HL-60 (cell line): ENCODE measurements at places on chromosomes 4 and X.

DNA sequence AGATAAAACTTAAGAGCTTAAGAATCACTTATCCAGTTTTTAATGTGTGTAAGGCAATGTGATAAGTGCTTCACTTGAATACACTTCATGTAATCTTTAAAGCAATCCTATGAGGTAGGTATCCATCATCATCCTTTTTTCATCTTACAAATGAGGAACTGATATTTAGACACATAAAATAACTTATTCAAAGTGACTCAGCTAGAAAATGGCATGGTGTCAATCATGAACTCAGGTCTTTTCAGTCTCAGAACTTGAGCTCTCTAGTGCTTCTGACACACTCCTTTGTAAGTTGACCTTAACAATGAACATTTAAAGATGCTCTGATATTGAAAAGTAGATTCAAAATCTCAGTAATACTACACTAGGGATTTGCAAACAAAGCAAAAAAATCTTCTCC lies 224.8 kb upstream of the TEX13C start:
- no peak for DNase-seq

DNA sequence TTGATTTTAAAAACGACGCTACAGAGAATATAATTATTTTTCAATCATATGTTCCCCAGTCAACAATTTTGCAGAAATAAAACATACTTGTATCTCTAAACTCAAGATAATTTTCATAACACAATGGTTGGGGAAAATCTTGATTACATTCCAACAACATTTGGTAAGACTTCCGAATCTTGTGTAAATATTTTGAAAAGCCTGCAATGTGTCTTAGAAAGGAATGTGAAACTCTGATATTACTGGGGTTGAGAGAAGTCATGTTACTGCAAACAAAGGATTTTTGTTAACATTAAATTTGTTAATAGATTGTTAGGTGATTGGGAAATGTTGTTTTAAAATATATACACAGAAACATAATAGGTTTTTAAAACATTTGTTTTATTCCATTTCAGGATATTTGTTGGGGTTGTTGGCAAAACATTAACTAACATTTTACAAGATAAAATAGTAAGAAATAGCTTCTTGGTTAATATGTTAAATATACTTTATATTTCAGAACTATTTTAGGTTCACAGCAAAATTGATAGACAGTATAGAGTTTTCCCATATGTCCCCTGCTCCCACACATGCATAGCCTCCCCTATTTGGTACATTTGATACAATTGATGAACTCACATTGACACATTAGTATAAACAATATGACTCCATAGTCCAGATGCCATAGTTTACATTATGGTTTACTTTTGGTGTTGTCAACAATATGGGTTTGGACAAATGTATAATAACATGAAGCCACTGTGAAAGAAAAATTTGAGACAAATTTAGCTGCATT lies 218.6 kb upstream of the FAM47A start:
- DNase-seq, result no peak

GRCh38 chr4:118917582-118917981 lies 28.9 kb downstream of the SYNPO2 start:
- DNase-seq, result no peak

DNA sequence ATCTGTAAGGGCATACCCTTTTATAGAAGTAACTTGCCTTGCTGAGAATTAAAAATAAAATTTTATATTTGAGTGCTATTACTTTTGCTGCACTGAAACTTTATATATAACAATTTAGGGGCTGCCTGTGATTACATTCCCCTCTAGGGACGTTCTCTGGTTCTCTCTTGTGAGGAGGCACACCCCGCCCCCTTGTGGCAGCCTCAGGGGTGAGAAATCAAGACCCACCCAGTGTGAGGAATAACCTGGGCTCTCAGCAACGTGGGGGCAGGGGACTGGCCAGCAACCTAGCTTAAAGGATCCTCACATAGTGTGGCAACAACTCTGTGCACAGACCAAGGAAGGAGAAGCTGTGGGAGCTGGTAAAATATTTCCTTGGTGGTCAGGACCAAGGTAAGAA lies 43.7 kb downstream of the MAGEA9 start:
- peak; percentile 5 for DNase-seq

DNA sequence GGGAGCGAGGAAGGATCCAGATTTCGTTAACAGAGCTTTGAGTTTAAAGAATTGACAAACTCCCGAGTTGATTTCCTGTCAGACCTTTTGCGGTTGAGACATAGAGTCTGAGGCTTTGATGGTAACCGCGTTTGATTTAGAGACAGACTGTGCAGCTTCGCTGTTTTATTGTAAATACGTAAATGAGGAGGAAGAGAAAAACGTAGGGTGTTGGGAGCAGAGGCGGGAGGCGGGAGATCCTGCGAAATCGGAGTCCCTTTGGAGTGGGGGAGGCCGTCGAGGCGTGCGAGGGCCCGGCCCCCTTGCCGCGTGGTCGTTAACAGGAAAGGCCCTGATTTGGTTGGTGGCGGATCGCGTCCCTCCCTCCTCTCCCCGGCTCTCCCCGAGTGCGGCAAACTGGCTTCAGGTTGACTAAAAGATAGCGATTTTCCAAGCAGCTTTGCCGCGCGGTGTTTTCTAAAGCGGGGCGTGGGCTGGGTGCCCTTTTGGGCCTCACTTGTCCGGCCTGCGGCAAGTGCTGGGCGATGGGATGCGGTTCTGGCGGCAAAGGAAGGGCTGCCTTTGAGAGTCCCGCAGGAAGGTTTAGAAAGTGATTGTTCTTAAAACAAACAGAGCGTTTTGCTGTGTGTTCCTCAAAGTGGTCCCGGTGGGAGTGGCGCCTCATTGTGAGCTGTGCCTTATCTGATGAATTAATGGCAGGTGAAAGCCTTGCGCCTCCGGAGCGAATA lies 857 bp downstream of the SCML1 start:
- DNase-seq, result no peak

DNA sequence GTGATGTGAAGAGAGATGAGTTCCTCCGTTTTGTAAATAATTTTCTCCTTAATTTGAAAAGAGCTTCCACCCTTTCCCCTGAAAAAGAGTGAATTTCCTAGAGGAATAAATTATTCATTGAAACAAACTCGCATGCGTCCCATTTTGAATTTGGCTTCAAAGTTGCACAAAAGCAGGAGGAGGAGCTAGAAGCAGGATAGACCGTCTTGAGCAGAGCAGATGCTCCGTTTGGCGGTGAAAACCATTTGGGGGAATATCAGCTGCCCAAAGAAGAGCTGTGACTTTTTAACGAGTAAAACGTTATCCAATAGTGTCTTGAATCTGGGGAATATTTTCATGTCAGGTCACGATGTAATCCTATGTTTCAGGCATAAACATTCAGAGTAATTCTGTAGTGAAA lies 42.0 kb downstream of the FAM149A start:
- DNase-seq, result no peak

DNA sequence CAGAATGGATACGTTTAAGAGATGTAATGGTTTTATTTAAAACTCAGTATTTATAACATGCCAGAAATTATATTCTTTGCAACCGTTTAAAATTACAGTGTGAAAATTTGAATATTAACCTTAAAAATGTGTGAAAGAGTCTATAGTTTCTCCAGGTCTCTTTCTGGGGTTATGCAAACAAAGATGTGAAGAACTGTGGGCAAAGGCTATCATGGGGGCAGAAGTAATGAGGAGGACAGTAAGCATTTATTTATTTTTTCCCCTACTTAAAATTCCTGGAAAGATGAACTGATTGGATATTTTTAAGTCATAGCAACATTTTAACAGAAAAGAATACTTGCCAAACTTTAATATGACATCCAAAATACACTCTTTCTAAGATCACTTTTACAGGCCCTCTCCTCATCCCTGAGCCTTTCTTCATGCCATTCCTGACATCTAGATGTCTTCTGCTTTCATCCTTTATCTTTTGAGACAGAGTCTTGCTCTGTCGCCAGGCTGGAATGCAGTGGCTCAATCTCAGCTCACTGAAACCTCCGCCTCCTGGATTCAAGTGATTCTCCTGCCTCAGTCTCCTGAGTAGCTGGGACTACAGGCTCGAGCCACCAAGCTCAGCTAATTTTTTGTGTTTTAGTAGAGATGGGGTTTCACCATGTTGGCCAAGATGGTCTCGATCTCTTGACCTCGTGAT lies 46.1 kb downstream of the TMEM131L start:
- DNase-seq, result no peak

- DNase-seq, result no peak
Observed at GRCh38 chr4:107721436-107722100, 1.5 kb upstream of the PAPSS1 start.

GRCh38 chr4:159193046-159193620 lies 90.3 kb downstream of the RAPGEF2 start:
- no peak for DNase-seq

DNA sequence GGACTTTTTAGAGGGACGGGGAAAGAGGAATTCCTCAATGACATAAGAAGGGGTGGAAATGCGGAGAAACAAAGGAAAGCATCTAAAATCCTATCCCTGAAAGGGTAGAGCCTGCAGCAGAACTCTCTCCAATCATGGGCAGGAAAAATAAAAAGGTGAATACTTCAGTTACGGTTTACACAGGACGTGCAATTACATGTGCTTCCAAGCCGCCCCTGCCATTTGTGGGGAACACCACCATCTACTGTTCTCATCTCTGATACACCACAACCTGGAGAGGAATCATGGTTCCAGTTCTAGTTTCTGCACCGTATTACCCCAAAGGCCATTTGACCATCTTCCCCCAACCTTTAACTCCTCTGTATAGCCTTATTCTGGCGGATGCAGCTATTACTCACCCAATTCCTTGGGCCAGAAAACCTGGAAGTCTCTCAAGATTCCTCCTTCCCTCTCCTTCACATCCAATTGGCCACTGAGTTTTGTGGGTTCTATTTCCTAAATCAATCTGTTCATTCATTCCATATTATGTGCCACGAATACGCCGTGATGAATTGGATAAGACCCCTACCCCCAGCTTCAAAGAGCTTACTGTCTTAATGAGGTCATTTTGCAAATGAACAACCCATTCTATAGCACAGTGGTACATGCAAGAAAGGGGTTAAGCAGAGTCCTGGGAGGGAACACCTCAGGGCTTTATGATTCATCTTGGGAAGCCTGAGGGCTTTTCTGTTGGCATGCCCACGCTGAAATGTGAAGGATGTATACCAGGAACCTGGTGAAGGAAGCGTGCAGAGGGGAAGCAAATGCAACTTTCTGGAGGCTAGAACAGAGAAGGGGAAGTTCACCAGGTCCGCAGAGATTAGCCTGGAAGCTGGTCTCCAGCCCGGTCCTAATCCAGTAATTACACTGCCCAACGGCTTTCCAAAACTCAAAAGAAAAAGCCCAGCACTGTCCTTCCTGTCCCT lies 1.4 kb upstream of the MSL3 start:
- no peak for DNase-seq
